ENCODE measurements at places on chromosomes 1 and 21.
A peak's percentile ranks its signal among the peaks of the same experiment; 100 is the strongest.

GRCh38 chr21:45177039-45177438 lies 102.7 kb downstream of the ADARB1 start:
- DNase-seq, result no peak

DNA sequence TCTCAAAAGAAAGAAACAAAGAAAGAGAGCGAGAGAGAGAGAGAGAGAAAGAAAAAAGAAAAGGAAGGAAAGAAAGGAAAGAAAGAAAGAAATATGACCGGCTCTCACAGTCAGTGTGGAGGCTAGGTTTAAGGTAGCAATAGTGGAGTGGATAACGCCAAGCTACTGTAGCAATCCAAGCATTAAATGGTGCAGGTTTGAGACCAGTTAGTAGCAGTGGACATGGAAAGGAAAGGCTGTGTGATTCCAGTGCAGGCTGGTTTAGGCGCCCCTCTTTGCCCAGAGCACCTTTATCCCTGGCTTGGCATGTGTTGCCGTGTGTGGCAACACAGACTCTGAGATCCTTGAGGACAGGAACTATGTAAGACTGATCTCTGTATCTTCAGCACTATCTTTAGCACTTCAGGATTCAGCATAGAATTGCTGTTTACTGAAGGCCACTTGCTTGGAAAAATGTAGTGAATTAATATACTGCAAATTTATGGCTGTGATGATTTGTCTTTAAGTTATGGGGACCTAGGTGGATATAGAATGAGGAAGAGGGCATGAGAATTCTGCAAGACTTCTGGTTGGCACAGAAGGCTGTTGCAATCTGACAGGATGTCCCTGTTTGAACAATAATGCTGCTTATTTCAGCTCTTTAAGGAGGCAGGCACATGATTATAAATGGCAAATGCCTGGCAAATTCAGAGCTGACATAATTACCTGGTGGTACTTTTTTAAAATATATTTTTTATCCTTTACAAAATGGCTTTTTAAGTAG lies 10.8 kb upstream of the OSBPL9 start:
- DNase-seq, result no peak

DNA sequence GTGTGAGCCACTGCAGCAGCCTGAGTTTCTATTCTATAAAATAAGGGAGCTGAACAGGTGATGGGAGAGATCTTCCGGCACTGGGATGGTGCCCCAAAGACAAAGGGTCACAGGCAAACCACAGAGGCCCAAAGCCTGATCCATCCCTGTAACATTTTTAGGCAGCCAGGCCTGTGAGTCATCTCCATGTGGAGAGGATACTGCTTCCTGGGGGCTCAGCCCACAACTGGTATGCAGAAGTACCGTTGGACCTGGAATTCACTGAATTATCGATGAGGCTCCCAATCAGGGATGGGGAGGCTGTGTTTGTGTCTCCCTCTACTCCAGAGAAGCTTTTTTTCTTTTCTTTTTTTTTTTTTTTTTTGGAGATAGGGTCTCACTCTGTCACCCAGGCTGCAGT lies 48.8 kb upstream of the WASF2 start:
- DNase-seq, result no peak

- DNase-seq, result no peak
These were observed 16.0 kb upstream of the OVAAL start for GRCh38 chr1:180542838-180543145.

GRCh38 chr1:203754455-203754864 lies 10.5 kb upstream of the LAX1 start:
- peak; percentile 39 for DNase-seq

All from CD4-positive, alpha-beta T cell (primary cell).